Stimulated activated CD8-positive, alpha-beta memory T cell treated with anti-CD3 and anti-CD28 coated beads, Interleukin-4, amount 100 ng/mL, for 1 hour (primary cell): ENCODE measurements at places on chromosomes 4 and X.

GRCh38 chr4:153245775-153246174 lies 41.5 kb downstream of the TRIM2 start:
- no peak for DNase-seq

GRCh38 chr4:27119239-27119638 lies 258.6 kb downstream of the STIM2 start:
- DNase-seq: no peak

- no peak for DNase-seq
These were observed 303.5 kb downstream of the ANKRD50 start for GRCh38 chr4:124409044-124409443.

GRCh38 chr4:126435491-126435890 lies 1120.7 kb downstream of the FAT4 start:
- DNase-seq: no peak

- DNase-seq: no peak
These were observed 450.9 kb upstream of the NR3C2 start for GRCh38 chr4:148893095-148893494.

DNA sequence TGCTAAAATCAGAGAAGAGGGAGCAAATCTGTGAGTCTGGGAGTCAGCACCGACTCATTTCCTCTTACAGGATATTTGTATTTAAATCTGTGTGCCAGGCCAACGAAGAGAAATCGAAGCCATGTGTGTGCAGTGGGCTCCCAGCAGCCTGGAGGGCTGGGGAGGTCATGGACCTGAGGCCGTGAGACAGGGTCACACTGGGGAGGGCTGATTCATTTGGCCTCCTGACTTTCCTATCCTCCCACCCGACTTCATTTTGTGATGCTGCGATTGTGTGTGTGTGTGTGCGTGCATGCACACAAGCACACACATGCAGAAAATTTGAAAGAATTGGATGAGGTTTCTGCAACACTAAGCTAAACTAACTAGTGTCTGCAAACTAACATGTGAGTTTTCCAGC lies 48.7 kb upstream of the STX18 start:
- no peak for DNase-seq

GRCh38 chr4:123363729-123364128 lies 32.9 kb upstream of the SPRY1 start:
- no peak for DNase-seq

GRCh38 chr4:114180481-114180880 lies 201.0 kb upstream of the ARSJ start:
- peak; percentile 3 for DNase-seq

DNA sequence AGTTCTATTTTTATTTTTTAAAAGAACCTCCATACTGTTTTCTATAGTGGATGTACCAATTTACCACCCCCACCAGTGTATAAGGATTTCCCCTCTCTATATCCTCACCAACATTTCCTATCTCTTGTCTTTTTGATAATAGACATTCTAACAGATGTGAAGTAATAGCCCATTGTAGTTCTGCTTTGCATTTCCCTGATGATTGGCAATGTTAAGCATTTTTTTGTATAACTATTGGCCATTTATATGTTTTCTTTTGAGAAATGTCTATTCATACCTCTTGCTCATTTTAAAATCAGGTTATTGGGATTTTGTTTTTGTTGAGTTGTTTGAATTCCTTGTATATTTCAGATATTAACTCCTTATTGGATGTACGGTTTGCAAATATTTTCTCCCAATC lies 251.1 kb upstream of the HTR2C start:
- no peak for DNase-seq
